RPMI8226 (cell line): ENCODE measurements at places on chromosomes 6 and 20.

DNA sequence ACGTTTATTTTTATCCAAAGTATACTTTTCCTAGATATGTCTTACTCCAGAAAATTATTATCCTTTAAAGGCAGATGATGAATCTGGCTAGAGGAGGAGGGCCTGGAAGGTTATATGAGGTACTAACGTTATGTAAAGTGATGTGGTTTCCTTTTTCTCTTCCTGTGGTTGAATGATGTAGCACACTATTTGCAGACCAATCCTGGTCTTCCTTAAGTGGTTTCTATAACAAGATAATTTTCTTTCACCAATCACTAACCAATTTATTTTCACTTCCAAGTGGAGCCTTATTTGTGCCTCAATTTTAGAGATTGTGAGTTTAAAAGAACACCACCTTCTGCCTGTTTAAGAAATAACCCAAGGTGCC lies 154.6 kb upstream of the SOX4 start:
- no peak for DNase-seq

- DNase-seq = no peak
These were observed 137.9 kb downstream of the HIVEP1 start for GRCh38 chr6:12149944-12150510.

GRCh38 chr20:32959351-32960221 lies 44.6 kb downstream of the SUN5 start:
- no peak for DNase-seq

- no peak for DNase-seq
These were observed 104.2 kb upstream of the STXBP5 start for GRCh38 chr6:147099974-147100373.

GRCh38 chr6:49463612-49463967 lies 420 bp downstream of the CENPQ start:
- peak; percentile 3 for DNase-seq

DNA sequence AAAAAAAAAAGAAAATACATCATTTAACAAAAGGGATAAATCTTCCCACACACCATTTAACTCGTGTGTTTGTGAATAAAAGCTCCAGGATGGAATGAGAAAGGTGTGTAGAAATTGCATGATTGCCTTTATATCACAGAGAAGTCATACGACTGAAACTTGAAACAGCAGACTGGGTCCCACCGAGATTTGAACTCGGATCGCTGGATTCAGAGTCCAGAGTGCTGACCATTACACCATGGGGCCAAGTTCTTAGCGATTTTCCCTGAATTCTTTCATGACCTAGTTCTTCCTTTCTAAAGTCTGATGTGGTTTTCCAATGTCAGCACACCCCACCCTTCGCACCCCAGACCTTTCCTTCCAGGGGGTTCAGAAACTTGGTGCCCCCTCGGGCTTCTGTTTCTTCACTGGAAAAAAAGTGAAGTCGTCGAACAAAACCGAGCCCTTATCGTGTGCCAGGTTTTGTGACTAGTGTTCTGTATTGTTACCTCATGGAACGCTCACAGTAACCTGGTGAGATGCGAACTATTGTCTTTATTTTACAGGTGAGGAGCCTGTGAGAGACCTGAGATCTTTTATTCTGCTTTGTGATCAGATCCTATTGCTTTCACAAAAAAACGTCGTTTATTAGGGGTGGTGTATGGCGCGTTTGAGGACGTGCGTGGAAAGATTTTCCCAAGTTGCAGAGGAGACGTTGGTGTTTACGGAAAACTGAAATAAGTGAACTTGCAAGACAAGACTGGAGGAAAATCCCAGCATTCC lies 120.8 kb downstream of the OR2B2 start:
- peak; percentile 75 for DNase-seq
